ENCODE measurements at places on chromosomes 4 and X. TPM values are rescaled to one million over a fixed set of nuclear protein-coding genes. Genes with fewer than 3 reads are reported as not detected.

SRPX gene
- total RNA-seq, result not detected

DNA sequence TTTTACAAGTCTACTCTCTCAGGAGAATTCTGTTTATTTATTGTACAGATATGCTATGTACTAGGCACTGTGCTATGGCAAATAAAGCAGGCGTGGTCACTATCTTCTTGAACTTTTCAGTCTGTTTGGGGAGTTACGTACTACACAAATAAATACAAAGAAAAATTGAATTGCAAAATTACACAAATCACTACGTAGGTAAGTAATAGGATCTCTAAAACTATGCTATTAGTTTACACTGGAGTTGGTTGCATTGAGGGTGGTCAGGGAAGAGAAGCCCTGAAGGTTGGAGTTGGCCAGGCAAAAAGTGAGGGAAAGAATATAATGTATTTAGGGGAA, 75.7 kb downstream of the GAB1 start:
- DNase-seq, result no peak

GRCh38 chr4:185566972-185567371, 31.7 kb upstream of the PDLIM3 start:
- DNase-seq, result no peak

- no peak for DNase-seq
Observed at GRCh38 chr4:182776376-182777105, 140.6 kb downstream of the DCTD start.

Measured in CD4-positive, alpha-beta T cell (primary cell).